ENCODE measurements at places on chromosomes 3 and 15. TPM values are rescaled to one million over a fixed set of nuclear protein-coding genes. Genes with fewer than 3 reads are reported as not detected.

- DNase-seq: no peak
- H3K27me3 ChIP-seq: peaks cover 4% of the 10 kb centered on the region
- H3K4me3 ChIP-seq: no peak overlapping the region
Observed at GRCh38 chr15:94256511-94256910, 25.1 kb downstream of the MCTP2 start.

DNA sequence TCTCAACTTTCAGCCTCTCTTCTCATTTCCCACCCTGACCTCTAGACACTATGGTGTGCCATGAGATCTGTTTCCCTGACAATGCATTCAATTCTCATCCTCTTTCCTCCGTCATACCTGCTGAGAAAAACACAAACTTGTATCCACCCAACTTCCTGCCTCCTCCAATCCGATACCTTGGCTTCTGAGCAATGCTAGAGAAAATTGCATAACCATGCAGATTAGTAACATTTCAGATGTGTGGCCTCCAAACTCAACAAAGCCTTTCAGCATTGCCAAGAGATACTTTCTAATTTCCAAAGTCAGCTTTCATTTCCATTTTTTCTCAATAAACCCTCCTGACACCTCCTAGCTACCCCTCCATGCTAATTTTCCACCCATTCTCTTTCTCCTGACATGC is 88.5 kb downstream of the MINAR1 start:
- no peak overlapping the region for H3K4me3 ChIP-seq
- no peaks in the 10 kb centered on the region for H3K4me1 ChIP-seq
- no peaks in the 10 kb centered on the region for H3K36me3 ChIP-seq
- no peaks in the 10 kb centered on the region for H3K27me3 ChIP-seq
- no peak for DNase-seq

GRCh38 chr3:194257151-194257621 is 93.9 kb downstream of the CPN2 start:
- no peak overlapping the region for H3K27ac ChIP-seq
- no peaks in the 10 kb centered on the region for H3K36me3 ChIP-seq
- no peak for DNase-seq
- no peaks in the 10 kb centered on the region for H3K4me1 ChIP-seq

DNA sequence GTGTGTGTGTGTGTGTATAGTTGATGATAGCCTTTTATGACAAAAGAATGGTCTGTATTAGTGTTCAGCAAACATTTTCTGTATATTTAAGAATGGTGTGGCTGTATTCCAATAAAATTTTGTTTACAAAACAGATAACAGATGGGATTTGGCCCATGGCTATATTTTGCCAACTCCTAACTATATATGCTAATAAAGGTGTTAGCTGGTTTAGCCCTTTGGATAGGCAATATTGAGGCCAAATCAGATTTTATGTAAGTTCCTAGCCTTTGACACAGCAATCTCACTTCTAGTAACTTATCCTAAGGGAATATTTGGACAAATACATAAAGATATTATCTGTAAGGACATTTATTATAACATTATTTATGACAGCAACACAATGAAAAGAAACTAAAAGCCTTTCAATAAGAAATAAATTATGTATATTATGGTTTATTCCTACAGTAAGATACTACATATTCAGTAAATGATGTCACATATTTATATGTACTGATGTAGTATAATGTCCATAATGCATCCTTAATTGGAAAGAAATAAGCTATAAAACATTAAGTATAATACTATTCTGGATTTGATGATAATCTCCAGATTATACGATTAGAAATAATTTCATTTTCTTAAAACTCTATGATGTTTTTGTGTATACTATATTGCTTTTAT is 264.0 kb downstream of the RBMS3 start:
- no peak overlapping the region for H3K27ac ChIP-seq
- no peak overlapping the region for H3K4me3 ChIP-seq
- no peaks in the 10 kb centered on the region for H3K27me3 ChIP-seq
- H3K4me1 ChIP-seq: no peaks in the 10 kb centered on the region

DNA sequence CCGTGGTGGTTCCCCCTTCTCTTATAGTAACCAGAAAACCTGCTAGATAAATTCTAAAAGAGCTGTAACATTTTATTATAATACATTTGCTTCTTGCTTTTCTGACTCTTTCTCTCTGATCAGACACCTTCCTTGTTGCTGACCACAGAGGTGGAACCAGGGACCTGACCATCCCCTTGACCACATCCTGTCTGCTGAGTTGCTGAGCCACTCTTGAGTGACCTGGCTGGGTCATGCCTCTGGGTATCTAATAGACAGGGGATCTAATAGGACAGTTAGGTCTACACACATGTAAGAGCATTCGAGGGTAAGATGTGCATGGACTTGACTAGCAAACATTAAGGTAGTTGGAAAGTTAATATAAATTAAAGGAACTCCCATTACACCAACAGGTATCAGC is 22.8 kb upstream of the TRIM59 start:
- no peak for DNase-seq
- H3K4me3 ChIP-seq: no peak overlapping the region
- no peaks in the 10 kb centered on the region for H3K36me3 ChIP-seq
- no peaks in the 10 kb centered on the region for H3K4me1 ChIP-seq
- H3K27ac ChIP-seq: no peak overlapping the region
- H3K27me3 ChIP-seq: no peaks in the 10 kb centered on the region

DNA sequence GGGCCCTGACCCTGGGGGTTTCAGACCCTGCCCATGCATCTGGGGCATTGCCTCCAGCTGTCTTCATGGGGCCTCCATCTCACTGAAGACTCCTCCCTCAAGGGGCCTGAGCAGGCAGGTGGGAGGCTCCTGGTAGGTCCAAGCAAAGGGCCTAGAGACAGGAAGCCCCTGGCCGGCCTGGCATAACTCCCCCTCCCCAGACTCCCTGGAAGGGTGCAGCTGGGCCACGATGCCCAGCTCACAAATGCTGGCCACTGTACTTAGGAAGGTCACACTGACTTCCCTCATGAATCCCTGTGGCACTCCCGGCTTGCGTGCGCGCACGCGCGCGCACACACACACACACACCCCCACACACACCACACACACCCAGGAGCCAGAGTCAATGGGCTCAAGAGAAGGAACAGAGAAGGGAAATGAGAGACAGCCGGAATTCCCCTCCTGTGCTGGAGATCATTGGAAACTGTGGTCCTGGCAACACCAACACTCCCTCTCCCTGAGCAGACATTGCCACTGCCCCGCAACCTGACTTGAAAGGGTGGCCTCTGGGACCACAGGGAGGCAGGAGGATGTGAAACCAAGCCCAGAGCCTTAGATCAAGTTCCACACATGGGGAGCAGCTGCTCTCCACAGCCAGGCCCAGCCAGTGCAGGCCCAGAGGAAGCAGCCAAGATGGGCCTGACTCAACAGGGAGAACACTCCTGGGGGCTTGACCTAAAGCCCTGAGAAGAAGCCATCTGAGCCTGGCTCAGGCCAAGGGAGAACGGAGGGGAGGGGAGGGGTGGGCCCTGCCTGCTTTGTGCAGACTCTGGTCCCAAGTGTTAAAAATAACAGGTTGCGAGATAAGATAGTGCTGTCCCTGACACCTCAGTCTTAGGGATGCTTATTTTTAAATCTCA is 69.7 kb downstream of the SCN5A start:
- no peaks in the 10 kb centered on the region for H3K36me3 ChIP-seq
- H3K27ac ChIP-seq: no peak overlapping the region
- H3K4me3 ChIP-seq: no peak overlapping the region
- no peaks in the 10 kb centered on the region for H3K27me3 ChIP-seq
- no peaks in the 10 kb centered on the region for H3K4me1 ChIP-seq
- DNase-seq: no peak

DNA sequence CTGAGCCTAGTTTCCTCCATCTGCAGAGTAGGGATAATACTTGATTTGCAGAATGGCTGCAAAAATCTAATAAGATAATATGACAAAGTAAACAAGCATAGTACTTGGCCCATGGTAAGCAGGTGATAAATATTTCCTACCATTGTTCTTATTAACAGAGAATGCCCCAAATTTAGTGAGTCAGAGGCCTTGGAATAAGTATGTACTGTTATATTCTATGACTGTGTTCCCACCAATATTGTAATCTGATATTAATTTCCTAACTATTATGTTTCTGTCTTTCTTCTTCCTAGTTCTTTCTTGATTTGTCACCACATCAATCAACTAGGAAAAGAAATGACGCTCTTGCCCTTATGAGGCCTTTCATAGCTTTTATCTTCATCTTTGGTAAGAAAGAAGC is 178.4 kb upstream of the SLC2A2 start:
- no peak for DNase-seq
- peaks cover 21% of the 10 kb centered on the region for H3K4me1 ChIP-seq
- H3K27ac ChIP-seq: no peak overlapping the region
- H3K36me3 ChIP-seq: no peaks in the 10 kb centered on the region
- H3K27me3 ChIP-seq: no peaks in the 10 kb centered on the region

DNA sequence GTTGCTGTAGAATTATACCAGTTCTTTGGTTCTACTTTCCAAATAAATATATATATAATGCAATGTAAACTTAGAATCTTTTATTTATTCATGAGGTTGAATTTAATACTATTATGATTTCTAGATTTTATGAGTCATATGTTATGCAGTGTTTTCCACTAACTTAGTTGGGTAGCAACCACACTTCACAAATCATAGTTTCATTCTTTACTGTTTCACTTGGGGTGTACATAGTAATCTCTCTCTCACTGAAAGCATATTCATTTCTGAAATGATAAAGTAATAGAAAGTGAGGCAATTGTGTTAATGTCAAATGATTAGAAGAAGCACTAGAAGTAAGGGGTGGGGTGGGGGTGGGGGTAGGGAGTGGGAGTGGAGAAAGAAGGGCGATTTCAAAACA is 52.6 kb downstream of the IQCH start:
- H3K36me3 ChIP-seq: no peaks in the 10 kb centered on the region
- no peak overlapping the region for H3K27ac ChIP-seq
- H3K4me3 ChIP-seq: no peak overlapping the region
- no peaks in the 10 kb centered on the region for H3K4me1 ChIP-seq

GRCh38 chr15:75622505-75622904 is 3.0 kb downstream of the SNUPN start:
- no peak for DNase-seq
- peaks cover 33% of the 10 kb centered on the region for H3K36me3 ChIP-seq
- H3K27ac ChIP-seq: no peak overlapping the region
- H3K4me3 ChIP-seq: no peak overlapping the region

DNA sequence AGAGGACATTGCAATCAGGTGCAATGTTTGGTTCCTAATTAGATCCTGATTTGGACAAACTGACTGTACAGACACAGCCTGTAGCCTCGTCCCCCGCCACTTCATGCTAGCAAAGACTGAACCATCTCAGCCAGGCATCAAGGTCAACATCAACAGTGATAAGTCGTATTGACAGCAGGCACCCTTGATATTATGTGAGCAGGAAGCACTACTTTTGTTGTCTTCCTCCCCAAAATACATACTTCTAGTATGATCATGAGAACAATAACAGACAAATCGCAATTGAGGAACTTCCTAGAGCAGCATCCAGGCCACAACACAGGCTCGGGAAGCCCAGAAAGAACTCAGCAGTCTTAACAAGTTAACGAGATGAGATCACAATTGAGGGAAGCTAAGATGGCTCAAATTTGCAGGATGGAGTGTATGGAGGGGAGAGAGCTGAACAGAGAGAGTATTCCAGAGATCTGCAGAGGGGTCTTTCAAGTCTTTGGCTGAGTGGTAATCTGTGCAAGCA is 20.4 kb downstream of the TGM5 start:
- no peaks in the 10 kb centered on the region for H3K4me1 ChIP-seq
- H3K27ac ChIP-seq: no peak overlapping the region
- no peaks in the 10 kb centered on the region for H3K27me3 ChIP-seq
- DNase-seq: no peak
- no peaks in the 10 kb centered on the region for H3K36me3 ChIP-seq
- H3K4me3 ChIP-seq: no peak overlapping the region

- no peak overlapping the region for H3K27ac ChIP-seq
- H3K4me1 ChIP-seq: no peaks in the 10 kb centered on the region
- no peak for DNase-seq
- H3K4me3 ChIP-seq: no peak overlapping the region
Observed at GRCh38 chr3:160187288-160187687, 37.9 kb upstream of the C3orf80 start.

- H3K4me1 ChIP-seq: peaks cover 11% of the 10 kb centered on the region
- peak within 1 kb of the TSS; percentile 83 for H3K27ac ChIP-seq
- DNase-seq: peak; percentile 94
- H3K4me3 ChIP-seq: peak within 1 kb of the TSS; percentile 97
- no peaks in the 10 kb centered on the region for H3K36me3 ChIP-seq
- no peaks in the 10 kb centered on the region for H3K27me3 ChIP-seq
Observed at GRCh38 chr3:123066896-123067688, at the start of gene PDIA5. PDIA5 (plus strand) TSS chr3:123067025; CDS start chr3:123067165, 140 bp downstream.

DNA sequence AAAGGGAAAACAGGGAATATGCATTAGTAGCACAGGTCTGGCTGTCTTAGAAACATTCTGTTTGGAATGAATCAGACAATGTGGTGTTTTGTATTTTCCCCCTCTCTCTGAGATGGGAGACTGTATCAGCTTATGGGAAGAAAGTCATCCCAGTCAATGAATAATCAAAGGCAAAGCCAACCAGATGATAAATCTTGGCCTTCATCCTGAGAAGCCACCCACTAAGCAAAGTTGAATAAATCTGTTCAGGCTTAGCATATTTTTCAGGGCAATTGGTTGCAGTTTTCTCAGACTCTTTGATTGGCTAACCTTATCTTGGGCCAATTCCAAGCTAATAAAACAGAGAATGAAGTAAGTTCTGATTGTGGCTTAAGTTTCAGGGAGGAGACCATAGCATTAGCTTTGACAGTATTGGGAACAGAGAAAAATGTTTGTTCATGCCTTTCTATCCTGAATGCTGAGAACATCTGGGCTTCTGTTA is 63.6 kb upstream of the ARL8B start:
- H3K27ac ChIP-seq: no peak overlapping the region
- H3K27me3 ChIP-seq: no peaks in the 10 kb centered on the region
- peaks cover 14% of the 10 kb centered on the region for H3K4me1 ChIP-seq
- no peak overlapping the region for H3K4me3 ChIP-seq
- no peaks in the 10 kb centered on the region for H3K36me3 ChIP-seq

DNA sequence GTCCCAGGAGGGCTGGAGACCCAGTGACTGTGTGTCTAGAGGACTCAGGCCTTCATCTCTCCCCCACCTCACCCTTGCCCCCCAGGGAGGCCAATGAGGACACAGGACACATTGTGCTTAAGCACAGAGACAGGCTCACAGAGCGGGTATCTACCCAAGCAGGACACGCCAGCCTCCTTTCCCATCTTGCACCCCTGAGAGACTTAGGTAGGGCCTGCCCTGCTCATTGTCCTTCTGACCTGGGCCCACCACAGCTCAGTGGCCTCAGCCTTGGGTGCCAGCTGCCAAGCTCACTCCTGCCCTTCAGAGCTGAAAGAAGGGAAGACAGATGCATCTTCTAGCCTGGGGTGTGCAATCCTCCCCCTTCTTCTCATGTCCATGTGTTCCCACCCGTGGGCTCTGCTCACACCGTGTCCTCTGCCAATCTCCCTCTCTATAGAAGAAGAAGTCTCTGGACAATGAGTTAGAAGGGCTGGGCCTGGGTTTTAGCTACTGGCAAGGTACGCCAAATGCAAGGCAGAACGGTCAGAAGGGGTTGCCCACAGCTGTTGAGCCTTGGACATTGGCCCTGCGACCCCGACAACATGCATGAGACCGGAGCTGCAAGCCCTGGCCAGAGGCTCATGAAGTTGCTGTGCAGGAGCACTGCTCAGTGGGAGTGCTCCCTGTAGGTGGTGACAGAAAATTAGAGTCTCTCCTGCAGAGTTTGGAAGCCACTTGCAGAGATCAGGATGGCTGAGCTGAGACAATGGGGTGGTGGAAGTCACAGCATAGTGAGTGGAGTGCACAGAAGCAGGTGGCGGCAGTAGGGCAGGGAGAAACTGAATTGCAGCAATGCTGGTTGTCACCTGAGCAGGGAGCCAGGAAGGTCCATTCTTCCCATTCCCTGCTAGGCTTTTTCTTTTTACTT is 32.8 kb downstream of the ACSBG1 start:
- no peak overlapping the region for H3K27ac ChIP-seq
- peaks cover 39% of the 10 kb centered on the region for H3K4me1 ChIP-seq
- DNase-seq: no peak

Gene DISP2
- total RNA-seq: 0.05 TPM

Gene CCRL2
- total RNA-seq: 1.8 TPM

All from psoas muscle (tissue), 8 donors.